MG63 (cell line): ENCODE measurements at places on chromosomes 13 and 19.
A peak's percentile ranks its signal among the peaks of the same experiment; 100 is the strongest.

DNA sequence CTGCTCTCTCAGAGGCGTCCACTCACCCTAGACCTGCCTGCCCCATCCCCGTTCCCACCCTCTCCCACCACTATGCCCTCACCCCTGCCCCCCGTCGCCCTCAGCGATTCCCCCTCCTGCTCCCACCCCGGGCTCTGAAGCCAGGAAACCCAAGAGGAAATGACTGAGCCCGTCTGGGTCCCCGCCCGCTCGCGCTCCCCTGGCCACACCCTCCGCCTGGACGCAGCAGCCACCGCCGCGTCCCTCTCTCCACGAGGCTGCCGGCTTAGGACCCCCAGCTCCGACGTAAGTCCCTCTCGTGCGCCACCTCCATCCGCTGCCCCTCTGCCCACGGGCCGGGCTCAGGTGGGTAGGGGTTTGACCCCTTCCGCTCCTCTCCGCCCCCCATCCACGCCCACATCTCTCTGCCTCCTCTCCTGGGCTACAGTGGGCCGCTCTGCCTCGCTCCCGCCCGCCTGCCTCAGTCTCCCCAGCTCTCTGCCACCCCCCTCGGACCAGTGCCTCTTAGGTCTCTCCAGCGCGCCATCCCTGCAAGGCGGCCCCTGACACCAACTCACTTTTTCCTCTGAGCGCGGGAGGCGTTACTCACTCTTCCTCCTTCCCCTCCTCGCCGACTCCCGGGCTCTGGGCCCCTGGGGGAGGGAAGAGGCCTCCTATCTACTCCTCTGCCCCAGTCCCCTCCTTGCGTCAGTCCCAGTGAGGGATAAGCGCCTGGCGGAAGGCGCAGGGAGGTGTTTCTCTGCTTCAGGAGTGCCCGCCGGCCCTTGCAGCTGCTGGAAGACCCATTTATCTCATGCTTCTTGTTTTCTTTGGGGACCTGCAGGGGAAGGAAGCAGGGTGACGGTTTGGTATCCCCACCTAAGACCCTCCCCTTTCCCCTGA, at the start of gene FXYD5:
TSS of gene FXYD5 (plus strand) at position 211 of the 882 bp plus-strand sequence. CDS start 816 bp downstream, outside the sequence.
- DNase-seq = peak; percentile 87

- DNase-seq = no peak
Observed at GRCh38 chr19:47661611-47662010, 51.6 kb upstream of the EHD2 start.

DNA sequence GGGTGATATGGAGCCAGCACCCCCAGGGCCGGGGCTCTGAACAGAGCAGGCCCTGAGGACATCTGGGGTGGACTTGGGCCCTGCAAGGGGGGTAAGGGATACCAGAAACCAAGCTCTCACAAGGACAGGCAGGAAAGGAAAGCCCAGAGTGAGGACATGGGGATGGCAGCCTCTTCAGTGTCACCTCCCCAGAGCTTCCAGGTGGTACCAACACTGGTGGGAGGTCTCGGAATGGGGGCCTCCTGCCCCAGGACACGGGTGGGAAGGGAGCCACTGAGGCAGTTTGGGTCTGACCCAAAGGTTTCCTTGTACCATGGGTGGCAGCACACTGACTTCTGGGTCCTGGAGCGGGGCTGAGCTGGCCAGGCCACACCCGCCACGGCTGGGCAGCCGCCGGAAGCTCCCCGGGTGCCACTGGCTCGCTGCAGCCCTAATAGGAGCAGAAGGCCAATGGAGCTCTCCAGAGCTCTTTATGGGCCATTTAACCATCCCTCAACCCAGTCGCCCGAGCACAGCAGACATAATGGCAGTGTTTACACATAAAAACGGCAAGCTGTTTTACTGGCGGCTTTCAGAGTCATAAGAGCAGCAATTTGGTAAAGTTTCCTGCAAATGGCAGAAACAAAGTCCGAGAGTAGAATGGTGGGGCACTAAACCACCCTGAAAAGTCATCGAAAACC, 59.3 kb downstream of the PEPD start:
- no peak for DNase-seq

- no peak for DNase-seq
Observed at GRCh38 chr19:45385392-45386221, 15.2 kb upstream of the ERCC2 start.

GRCh38 chr13:99505814-99506269, 4.6 kb downstream of the TM9SF2 start:
- no peak for DNase-seq

DNA sequence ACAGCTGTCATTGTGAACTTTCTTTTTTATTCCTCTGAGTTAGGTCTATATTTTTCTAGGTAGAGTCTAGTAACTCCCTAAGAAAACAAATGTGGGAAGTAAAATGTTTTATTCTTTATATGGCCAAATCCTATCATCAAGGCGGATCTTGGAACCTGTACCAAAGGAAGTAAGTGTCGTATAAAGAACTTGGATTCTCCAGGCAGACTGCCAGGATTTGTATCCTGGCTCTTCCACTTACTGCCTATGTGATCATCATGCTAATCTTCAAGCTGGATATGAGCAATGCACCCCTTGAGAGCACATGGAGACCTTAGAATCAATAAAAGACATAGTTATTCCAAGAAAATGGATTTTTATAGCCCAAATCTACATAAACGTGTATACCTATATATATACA, 286.5 kb downstream of the PCDH17 start:
- DNase-seq = no peak

DNA sequence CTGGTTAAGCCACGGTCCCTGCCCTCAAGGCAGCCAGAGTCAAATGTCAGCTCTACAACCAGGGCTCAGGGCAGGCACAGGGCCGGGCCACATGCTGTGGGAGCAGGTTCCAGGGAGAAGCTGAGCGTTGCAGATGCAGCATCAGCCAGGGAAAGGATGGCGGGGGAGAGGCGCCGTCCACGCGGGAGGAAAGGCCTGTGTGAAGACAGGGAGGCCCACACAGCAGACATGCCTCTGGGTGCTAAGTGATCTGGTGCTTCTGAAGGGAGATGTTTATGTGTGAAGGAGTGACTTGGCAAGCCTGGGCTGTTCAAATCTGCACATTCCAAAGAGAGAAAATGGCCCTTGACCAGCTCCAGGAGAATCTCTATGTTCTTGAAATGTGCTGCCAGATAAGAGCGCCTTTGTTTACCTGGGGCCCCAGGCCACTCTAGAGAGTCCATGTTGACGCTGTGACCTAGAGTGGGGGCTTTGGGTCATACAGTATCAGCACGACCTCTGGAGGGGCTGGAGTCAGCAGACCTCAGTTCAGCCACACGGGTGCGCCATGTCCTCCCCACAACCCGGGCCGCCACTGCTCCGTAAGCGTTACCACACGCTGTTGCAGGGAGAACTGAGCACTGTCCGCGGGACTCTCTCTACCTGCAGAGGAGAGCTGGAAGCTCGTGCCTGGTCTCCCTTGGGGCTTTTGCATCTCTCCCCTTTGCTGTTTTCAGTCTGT, 15.9 kb upstream of the ATF5 start:
- no peak for DNase-seq

GRCh38 chr13:110716247-110716515, 2.7 kb downstream of the ING1 start:
- peak; percentile 17 for DNase-seq

DNA sequence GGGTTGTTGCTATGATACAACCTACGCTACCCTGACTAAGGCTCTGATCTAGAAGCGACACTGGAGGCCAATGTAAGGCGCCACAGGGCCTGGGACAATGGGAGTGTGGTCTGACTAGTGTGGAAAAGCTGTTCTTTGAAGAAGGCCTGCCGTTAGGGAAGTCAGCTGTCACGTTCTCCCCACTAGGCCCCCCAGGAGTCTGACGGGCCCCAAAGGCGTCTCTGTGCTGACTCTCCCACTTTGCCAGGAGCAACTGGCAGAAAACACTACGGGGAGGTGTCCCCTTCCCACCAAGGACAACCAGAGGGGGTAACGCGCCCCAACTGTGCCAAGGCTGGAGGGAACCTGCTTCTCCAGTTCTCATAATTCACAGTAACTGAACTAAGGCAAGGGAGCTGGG, 25.3 kb upstream of the EIF3G start:
- no peak for DNase-seq

DNA sequence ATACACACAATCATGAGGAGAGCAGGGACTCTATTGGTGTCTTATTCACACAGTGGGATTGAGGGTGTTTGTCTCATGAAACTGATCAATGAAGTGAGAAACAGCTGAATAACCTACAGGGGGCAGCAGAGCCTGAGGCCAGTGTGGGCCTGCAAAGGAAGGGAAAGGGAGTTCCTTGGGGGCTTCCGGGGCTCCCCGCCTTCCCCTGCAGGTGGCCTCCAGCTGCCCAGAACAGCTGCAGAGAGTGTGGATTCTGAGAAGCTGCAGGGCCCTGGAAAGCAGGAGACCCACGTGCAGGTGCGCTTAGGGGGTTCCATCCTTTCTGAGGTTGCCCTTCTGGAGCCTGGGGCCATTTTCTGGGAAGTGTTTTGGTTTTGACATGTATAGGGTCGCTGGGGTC, 20.1 kb downstream of the ZNF763 start:
- DNase-seq = no peak

DNA sequence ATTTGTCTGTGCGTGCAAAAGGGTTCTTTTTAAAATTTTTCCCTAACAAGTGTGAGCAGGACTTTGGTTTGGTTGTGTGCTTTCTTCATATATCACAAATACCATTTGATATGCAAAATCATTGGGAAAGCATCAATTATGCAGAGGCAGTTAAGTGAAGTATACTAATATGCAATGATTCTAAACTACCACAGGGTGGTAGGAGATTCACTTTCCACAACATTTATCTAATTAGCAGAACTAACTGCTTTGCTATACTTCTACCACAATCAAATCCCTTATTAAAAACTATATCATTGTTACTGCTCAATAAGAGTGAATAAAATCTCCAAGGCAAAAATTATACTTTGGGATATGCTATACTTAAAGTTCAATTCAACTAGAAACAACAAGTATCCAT, 2738.9 kb upstream of the PCDH20 start:
- DNase-seq = no peak

- no peak for DNase-seq
Observed at GRCh38 chr13:87677043-87677495, 5.9 kb downstream of the SLITRK5 start.

GRCh38 chr13:111970494-111971141, 96.3 kb upstream of the SOX1 start:
- no peak for DNase-seq

DNA sequence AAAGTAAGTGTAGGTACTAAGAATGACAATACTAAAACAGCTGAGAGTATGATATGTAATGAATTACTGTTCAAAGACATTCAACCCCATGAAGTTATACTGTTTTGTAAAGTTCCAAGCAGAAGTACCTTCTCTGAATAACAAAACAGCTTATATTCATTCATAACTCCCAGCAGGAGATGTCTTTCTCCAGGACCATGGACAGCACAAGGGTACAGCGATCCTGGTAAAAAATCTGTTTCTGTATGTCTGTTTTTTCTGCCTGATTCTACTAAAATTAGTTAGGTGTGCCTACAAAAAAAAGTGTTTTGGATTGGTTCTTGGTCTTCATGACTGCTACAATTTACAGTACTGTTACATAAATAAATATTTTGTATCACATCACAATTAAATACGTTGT, 172.5 kb upstream of the SLITRK5 start:
- DNase-seq = peak; percentile 2

GRCh38 chr13:28739376-28739775, 20.6 kb upstream of the SLC46A3 start:
- no peak for DNase-seq

- DNase-seq = peak; percentile 100
Observed at GRCh38 chr19:13162724-13163608, 12.8 kb downstream of the IER2 start.

DNA sequence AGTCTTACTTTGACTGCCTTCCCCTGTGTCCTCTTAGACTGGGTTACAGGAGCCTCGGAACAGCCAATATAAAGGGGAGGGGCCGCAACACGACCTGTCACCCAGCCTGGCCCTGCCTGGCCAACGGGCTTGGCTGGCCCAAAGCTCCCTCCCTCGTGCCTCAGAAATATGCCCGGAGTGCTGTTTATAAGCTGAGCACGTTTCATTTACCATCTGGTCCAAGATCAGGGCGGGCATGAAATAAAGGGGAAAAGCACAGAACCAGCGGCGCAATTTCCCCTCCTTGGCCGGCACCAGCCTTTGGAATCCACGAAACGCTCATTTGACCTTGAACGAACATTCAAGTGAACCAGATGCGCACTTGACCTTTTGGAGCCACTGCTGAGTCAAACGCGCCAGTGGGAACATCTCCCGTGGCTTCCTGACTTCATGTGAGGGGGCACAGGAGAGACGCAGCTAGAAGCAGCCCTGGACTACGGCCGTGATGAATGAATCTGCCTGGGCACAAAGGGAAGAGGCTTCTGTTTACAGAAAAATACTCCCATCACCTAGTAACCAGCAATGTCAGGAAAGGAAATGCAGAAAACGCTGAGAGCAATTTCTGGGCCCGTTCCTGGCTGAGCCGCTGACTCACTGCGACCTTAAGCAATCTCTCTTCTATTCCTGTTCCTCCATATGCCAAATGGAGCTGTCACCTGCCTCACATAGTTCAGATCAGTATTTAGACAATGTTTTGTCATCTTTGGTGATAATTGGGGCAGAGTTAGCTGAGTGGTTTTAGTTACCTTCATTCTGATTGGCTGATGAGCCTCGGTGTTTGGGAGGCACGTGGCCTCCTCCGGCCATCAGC, 53.3 kb downstream of the RFX2 start:
- DNase-seq = peak; percentile 80

DNA sequence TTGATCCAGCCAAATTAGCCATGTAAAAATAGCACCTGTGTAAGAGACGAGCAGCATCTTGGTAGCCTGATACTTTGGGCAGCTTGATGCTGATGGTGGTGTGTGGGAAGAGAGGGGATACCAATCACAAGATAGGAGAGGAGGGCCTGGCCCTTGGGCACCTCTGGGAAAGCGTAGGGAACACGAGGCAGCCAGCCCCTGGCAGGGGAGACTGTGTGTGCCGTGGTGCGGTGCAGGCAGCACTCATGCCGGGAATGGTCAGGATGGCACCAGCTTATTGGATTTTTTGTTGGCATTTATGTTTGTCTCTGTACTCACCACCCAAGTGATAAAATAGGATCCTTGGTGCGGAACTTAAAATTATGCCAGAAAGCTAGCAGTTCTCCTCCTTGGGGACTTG, 10.2 kb downstream of the SIGLEC8 start:
- DNase-seq = no peak

DNA sequence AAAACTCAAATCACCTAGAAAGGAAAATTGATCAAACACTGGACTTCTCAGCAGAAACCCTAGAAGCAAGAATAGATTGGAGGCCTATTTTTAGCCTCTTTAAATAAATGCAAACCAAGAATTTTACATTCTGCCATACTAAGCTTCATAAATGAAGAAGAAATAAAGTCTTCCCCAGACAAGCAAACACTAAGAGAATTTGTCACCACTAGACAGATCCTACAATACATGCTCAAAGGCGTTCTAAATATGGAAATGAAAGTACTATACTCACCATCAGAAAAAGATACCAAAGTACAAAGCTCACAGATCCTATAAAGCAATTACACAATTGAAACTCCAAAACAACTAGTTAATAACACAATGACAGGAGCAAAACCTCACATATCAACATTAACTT, 578.1 kb downstream of the UQCRFS1 start:
- no peak for DNase-seq

DNA sequence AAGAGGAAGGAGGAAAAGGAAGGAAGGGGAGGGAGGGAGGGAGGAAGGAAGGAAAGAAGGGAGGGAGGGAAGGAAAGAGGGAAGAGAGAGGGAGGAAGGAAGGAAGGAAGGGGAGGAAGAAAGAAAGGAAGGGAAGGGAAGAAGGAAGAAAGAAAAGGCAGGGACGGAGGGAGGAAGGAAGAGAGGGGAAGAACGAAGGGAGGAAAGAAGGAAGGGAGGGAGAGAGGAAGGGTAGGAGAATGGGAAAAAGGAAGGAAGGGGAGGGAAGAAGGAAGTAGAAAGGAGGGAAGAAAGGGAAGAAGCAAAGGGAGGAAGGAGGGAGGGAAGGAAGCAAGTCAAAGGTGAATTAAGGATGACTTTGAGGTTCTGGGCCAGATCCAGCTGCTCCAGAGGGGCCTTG, 3.0 kb downstream of the ACSBG2 start:
- no peak for DNase-seq
